Gastroesophageal sphincter (tissue), 4 donors: ENCODE measurements at places on chromosomes 1 and 21. TPM values are rescaled to one million over a fixed set of nuclear protein-coding genes. Genes with fewer than 3 reads are reported as not detected.

Gene SPATC1L
- 20.4 TPM for total RNA-seq

Gene UBE2U
- not detected for total RNA-seq

Gene CDA
- 0.96 TPM for total RNA-seq

Gene GJA5
- total RNA-seq = 11.0 TPM

Gene FYB2
- not detected for total RNA-seq

Gene WNT9A
- total RNA-seq = 5.4 TPM

Gene TSPAN2
- 72.8 TPM for total RNA-seq

Gene PHLDA3
- 69.2 TPM for total RNA-seq

Gene NKAIN1
- not detected for total RNA-seq

Gene SPRR2D
- not detected for total RNA-seq

Gene TRAF3IP3
- total RNA-seq = 5.4 TPM

Gene SNX7
- total RNA-seq = 55.4 TPM

Gene AADACL4
- total RNA-seq = not detected

Gene ALG14
- total RNA-seq = 1.2 TPM

Gene CCDC185
- 0.50 TPM for total RNA-seq

Gene SPRR2E
- 13.5 TPM for total RNA-seq

Gene HMGCS2
- total RNA-seq = not detected

Gene ACTN2
- total RNA-seq = 14.0 TPM

Gene FMN2
- total RNA-seq = 0.27 TPM

Gene SGIP1
- 8.6 TPM for total RNA-seq

Gene ADGRB2
- total RNA-seq = 1.7 TPM

Gene GPR3
- total RNA-seq = not detected

Gene RNF186
- not detected for total RNA-seq

Gene C1orf74
- 0.93 TPM for total RNA-seq

Gene LCE6A
- not detected for total RNA-seq

Gene PRCC
- 33.4 TPM for total RNA-seq

Gene CYP4B1
- 88.3 TPM for total RNA-seq

Gene TRIM67
- 0.13 TPM for total RNA-seq

Gene NOS1AP
- 4.0 TPM for total RNA-seq

Gene RSPO1
- 1.7 TPM for total RNA-seq

Gene CHIA
- total RNA-seq = not detected

Gene PRSS38
- not detected for total RNA-seq

Gene OR2L3
- total RNA-seq = not detected

Gene RAB42
- 0.67 TPM for total RNA-seq

Gene RGS8
- not detected for total RNA-seq

Gene IRF6
- total RNA-seq = 1.2 TPM

Gene SYTL1
- total RNA-seq = 0.89 TPM

Gene KIF26B
- 0.62 TPM for total RNA-seq

Gene ETNK2
- 6.1 TPM for total RNA-seq

Gene FMO3
- total RNA-seq = 3.9 TPM

Gene C1orf115
- total RNA-seq = 12.0 TPM

Gene NRDC
- total RNA-seq = 68.9 TPM

Gene CFAP107
- total RNA-seq = not detected

Gene IL12RB2
- 1.7 TPM for total RNA-seq

Gene E2F2
- total RNA-seq = 0.08 TPM

Gene GPR25
- total RNA-seq = not detected

Gene TRPM2
- 3.2 TPM for total RNA-seq

Gene FTCD
- total RNA-seq = 0.31 TPM

Gene C1orf210
- total RNA-seq = not detected

Gene ARMH1
- 3.0 TPM for total RNA-seq

Gene FLVCR1
- total RNA-seq = 4.4 TPM

Gene WNT3A
- not detected for total RNA-seq

Gene KIF21B
- 1.9 TPM for total RNA-seq

Gene CYP4A22
- not detected for total RNA-seq

Gene GBP5
- 3.0 TPM for total RNA-seq

Gene UMODL1
- total RNA-seq = not detected

Gene TACSTD2
- total RNA-seq = 39.5 TPM
